ENCODE measurements at places on chromosomes 6 and 20. TPM values are rescaled to one million over a fixed set of nuclear protein-coding genes. Genes with fewer than 3 reads are reported as not detected.

DNA sequence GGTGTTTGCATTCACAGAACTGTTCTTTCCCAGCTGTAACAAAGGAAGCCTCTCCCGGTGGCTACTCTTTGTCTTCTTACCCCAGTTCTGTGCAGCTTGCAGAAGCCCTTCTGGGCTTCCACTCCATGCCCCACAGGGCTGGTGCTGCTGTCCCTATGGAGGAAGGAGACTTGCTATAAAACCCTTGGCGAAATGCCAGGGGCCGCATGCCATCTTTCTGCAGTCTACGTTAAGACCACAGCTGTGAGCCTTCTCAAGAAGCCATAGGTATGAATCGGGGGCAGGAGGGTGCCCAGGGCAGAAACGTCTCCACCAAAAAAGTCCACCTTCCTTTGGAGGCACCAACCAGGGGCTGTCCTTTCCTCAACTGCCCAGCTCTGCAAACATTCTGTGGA, 60.7 kb downstream of the PRND start:
- DNase-seq = no peak

GRCh38 chr6:45946887-45947286, 68.8 kb downstream of the CLIC5 start:
- no peak for DNase-seq

GRCh38 chr6:113842165-113842564, 15.0 kb upstream of the MARCKS start:
- DNase-seq = no peak

DNA sequence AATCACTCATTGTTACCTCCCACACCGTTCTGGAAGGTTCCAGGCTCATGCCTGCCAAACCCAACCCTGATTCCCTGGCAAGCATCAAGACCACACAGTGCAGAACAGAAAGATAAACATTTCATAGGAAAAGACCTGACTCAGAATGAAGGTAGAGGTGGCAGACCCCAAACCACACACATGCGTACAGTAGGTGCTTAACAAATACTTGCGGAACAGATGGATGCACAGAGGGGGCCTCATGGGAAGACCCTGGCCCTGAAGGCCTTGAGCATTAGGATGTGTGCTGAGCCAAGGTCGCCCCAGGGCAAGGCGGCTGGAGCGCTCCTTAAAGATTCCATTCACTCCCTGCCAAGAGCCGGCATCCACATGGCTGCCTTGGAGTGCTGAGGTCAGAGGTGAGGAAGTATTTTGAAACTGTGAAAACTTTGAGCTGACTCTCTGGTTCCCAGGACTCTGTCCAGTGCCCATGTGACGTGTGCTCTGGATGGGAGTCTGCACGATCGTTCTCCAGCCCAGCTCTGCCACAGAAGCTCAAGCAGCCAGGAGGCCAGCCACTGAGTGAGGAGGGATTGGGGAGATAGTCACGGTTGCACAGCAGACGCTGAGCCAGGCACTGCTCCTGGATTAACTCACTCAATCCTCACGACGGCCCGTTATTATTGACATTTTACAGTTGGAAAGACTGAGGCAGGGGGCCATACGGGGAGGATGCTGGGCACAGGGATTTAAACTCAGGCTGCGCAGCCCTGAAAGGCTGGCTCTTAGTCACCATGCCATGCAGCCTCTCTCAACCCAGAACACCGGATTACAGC, 65.5 kb upstream of the AFDN start:
- DNase-seq = peak; percentile 88

DNA sequence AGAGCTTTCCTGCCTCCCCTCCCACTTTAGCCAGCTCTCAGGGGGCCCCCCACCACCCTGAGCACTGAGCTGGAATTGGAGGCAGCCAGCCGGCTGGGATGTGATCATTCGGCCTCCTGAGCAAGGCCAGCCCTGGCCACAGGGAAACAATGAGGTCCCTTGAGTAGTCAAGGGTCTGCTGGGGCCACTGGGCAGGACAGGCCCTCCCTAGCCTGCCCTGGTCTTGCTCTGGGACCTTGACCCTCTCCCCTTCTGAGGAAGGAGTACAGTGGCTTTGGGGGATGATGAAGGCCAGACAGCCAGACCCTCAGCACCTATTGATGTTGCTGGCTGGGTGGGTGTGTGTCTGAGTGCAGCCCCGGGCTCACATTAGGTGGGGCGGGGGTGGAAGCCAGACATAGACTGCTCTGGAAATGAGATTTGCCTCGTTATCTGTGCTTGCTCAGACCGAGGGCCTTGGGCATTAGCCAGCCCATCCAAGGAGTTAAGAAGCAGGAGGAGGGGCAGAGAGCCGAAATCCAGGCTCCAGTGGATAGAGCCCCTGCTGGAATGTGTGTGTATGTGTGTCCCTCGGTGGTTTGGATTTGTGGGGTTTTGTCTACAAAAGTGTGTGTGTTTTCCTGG, 21.3 kb downstream of the CD40 start:
- DNase-seq = no peak

DNA sequence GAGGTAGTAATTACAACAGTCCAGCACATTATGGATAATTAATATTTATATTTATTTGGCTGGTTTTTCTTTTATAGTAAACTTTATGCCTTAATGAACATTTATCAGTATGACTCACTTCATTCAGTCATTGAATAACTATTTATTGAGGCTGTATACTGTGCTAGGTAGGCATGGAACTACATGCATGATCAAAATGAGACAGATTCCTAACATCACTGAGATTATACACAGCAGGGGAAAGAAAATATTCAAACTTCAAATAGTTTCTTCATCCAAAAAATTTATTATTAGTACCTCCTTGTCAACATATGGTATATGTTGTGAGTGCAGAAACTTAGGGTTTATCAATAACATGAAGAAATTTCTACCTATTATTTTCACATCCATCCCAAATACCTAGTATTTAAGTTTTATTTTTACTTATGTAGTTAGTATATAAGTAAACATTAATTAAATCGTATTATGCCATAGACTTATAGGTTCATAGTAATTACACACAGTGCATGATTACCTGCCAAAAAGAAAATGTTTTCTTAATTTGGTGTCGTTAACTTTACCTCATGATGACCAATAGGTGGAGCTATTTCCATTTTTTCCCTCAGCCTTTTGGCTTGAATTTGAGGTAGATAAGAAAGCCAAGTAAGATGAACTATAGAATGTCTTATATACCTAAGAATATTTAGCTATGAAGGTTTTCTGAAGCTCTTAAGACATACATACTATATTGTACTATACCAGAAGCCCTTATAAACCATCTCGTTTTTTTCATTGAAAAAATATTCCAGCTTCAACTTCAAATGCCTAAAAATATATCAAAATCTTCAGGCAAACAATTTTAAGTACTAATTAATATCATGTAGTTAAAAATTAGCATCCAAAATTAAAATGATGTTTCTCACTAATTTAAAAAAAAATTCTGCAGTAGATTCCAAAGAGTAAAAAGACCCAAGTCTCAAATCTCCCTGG, 12.5 kb upstream of the TMEM30A start:
- peak; percentile 72 for DNase-seq

DNA sequence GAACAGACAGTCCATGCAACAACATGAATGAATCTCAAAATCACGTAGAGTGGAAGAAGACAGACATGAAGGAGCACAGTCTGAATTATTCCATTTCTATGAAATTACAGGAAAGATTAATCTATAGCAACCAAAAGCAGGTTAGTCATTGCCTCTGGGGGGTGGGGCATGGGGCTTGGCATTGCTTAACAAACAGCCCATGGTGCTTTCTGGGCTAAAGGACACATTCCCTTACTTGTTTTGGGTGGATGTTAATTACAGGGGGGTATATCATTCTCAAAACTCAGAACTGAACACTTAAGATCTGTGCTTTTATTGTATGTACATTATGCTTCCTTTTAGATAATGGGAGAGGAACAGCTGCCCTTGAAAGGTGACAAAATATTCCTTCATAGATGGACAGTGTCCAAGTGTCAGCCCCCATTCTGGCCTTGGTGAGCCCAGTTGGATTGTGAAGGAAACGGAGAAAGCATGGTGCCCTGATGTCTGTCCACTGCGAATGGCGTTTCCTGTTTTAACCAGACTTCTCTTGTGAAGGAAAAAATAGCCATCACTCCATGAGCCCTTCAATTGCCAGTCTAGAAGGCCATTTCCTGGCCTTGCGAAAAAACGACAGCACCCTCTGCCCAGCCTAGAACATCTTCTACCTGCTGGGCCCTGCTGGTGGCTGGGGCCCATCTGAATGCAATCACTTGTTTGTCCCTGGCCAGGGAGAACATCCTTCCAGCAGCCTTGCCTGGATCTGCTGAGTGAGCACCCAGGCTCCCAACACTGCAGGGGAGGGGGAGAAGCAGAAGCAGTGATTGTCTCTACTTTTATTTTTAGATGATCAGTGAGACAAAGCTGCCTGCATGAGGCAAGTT, 179.7 kb downstream of the BCAS1 start:
- DNase-seq = peak; percentile 36

DNA sequence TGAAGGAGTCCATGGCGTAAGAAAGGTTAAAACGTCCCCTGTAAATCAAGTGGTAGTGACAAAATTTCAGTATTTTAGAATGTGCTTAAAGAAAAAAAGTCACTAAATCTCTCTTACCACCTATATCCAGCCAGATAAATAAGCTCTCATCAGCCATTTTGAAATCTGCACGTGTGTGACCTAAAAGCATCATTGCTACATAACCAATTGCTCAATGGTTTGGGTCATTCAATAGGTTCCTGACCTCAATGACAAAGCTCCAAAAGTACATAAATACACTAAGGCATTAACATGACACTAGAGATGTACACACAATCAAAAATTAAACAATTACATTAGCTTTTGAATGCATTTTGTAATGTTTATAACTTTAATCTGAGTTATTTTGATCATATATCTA, 272.4 kb downstream of the GMDS start:
- DNase-seq = peak; percentile 58

DNA sequence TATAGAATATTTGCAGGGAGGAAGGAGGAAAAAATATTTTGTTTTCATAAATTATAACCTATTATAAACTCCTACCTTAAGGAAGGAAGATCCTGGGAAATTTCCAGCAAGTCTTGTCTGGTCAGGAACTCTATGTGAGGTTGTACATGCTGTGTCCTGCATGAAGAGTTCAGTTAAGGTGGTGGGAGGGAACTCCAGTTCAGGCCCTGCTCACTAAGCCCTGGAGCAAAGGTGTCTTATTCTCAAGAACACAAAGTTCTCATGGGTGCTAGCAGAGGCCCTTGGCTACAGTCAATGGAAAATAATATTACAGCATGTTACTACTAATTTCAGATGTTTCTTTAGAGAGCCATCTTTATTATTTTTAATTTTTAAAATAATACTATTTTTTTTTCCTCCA, 3.8 kb upstream of the OGFRL1 start:
- peak; percentile 65 for DNase-seq

GRCh38 chr6:130937942-130938604, 110.9 kb downstream of the SMLR1 start:
- DNase-seq = no peak

DNA sequence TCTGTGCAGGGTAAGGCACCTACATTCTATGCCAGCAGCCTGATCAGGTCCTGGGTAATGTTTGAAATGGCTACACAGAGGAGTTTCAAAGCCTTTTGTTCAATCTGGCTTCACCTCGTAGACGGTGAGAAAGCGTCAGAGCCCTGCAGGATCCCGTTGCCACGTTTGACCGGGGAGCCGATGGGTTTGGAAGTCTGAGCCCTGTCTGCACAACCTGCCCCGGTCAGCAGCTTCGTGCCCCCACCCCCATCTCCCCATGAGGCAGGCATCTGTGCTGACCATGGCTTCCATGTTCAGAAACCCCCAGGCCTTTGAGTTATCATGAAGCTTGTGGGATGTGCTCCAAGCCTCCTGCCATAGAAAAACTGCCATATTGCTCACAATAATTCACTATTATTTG, 63.9 kb downstream of the PTPN1 start:
- DNase-seq = no peak

DNA sequence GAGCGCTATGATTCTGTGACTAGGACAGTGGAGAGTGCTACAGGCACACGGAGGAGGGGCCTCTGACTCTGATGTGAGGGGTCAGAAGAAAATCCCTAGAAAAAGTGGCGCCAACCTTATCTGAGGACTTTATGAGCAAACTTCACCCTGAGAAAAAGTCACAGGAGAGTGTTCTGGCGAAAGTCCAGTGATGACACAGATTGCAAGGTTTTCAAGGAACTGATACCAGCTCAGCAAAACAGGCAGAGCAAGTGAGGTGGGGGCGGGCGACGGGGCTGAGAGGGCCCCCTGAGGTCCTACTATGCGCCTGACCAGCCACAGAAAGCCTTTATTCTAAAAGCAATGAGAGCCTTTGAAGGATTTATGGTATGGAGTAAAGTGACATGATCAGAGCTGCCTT, 73.3 kb downstream of the SLC22A23 start:
- peak; percentile 57 for DNase-seq

DNA sequence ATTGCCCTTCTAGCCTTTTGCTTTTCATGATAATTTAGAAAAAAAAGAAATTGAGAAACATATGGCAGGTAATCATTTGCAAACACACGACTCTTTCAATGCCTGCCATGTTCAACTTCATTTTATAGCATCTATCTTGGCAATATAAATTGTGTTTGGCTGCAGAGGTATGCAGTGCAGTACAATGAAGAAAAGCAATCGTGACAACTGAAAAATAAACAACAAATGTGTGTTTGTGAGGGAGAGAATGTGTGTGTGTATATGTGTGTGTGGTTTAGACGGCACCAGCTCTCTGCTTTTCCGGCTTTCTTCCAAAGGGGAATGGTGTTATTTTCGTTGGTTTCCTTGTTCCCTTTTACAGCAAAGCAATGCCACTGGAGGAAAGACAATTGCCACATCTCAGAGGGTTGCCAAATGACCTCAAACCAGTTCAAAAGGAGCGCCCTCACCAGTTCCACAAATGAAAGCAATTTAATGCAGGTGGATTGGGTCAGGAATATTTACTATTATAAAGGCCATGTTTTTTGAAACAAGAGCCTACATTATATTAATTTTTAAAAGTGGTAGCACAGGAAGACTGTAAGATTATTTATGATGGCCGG, 587.2 kb downstream of the PRKN start:
- no peak for DNase-seq

GRCh38 chr6:46273911-46274310, 103.1 kb upstream of the ENPP5 start:
- no peak for DNase-seq

GRCh38 chr20:34171640-34172039, 59.6 kb upstream of the EIF2S2 start:
- no peak for DNase-seq

The IP6K3 gene
- 1.7 TPM for total RNA-seq

The C20orf144 gene
- total RNA-seq = 0.12 TPM

The EYA2 gene
- not detected for total RNA-seq

The IRAK1BP1 gene
- total RNA-seq = 4.6 TPM

The VSX1 gene
- total RNA-seq = not detected

The SLC17A1 gene
- total RNA-seq = not detected

The PABPC1L gene
- total RNA-seq = 182 TPM

The C20orf141 gene
- total RNA-seq = not detected

The SLC4A11 gene
- 5.7 TPM for total RNA-seq

The ZC3H12D gene
- total RNA-seq = not detected

The EPPIN gene
- not detected for total RNA-seq

Measured in MCF 10A (cell line).